ENCODE measurements at places on chromosomes 1 and 21. TPM values are rescaled to one million over a fixed set of nuclear protein-coding genes. Genes with fewer than 3 reads are reported as not detected.

Gene TNFAIP8L2
- not detected for total RNA-seq

Gene MMEL1
- total RNA-seq: not detected

Gene IFI44L
- total RNA-seq: 8.6 TPM

Gene TMEM51
- total RNA-seq: 82.3 TPM

Gene SEC16B
- total RNA-seq: 0.96 TPM

Gene NHLH1
- total RNA-seq: 0.08 TPM

Gene DMRTA2
- total RNA-seq: not detected

Gene TAF13
- 41.4 TPM for total RNA-seq

Gene HSD3B2
- total RNA-seq: not detected

Gene BARHL2
- not detected for total RNA-seq

Gene RGSL1
- total RNA-seq: not detected

Gene WNT9A
- 10.1 TPM for total RNA-seq
